Activated effector memory CD4-positive, alpha-beta T cell treated with anti-CD3 and anti-CD28 coated beads, Interleukin-2, amount 50 U/mL, for 16 hours (primary cell): ENCODE measurements at places on chromosomes 11 and 22.

- DNase-seq: no peak
These were observed 737 bp upstream of the TYR start for GRCh38 chr11:89176938-89177337.

GRCh38 chr11:17541330-17541885 is 2.8 kb downstream of the USH1C start:
- no peak for DNase-seq

DNA sequence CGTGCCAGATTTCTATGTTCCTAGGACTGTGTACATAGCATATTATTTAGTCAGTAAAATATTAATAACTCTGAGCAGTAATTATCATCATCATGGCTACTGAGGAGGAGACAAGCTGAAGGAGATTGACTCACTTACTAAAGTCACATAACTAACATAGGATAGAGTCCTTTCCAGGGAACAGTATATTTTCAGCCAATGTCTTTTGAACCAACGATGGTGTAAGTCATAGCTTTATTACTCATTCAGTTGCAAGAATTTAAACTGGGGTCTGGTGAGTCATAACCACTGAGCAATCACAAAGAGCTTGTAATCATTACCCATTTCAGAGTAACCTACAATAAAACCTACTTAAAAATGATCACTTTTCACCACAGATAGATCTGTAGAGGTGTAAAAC is 1564.8 kb upstream of the TENM4 start:
- no peak for DNase-seq

DNA sequence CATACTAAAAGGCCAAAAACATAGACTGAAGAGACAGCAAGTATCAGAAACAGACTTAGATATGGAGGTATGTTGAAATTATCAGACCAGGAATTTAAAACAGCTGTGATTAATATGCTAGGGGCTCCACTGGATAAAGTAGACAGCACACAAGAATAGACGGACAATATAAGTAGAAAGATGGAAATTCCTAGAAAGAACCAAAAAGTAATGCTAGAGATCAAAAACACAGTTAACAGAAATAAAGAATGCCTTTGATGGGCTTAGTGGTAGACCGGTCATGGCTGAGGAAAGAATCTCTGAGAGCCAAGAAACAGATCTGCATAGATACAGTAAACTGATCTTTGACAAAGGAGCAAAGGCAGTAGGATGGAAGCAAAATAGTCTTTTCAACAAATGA is 250.2 kb downstream of the SWAP70 start:
- DNase-seq: no peak

DNA sequence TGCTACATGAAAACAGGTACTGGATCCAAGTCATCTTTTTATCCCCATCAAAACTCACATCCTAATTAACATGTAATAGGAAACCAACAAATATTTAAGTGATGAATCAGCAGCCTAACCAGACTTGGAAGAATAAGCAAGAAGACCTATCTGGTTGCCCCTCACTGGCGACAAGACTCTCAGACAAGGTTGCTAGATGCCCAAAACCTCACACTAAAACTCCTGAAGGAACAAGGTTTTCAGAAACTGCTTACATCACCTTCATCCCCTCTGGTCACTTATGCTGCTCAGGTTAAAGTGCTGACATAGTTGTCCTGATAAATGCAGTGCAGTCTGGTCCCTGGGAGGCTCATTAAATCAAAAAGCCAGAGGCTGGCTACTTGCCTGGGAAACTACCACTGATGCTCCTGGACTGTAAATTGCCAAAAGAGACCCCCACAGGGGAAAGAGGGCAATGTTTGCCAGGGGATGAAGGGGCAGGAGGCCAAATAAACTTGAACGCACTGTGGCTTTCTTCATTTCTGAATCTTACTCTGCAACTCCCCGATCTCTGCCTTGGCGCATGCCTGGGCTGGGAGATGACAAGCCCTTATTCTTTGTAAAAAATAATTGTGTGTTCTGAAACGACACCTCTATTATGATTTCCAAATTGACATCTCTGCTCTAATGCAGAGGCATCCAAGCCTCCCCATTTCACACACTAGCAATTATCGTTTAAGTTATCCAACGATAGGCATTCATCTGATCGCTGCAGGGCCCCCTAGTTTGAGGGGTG is 72.7 kb downstream of the AMBRA1 start:
- DNase-seq: no peak

DNA sequence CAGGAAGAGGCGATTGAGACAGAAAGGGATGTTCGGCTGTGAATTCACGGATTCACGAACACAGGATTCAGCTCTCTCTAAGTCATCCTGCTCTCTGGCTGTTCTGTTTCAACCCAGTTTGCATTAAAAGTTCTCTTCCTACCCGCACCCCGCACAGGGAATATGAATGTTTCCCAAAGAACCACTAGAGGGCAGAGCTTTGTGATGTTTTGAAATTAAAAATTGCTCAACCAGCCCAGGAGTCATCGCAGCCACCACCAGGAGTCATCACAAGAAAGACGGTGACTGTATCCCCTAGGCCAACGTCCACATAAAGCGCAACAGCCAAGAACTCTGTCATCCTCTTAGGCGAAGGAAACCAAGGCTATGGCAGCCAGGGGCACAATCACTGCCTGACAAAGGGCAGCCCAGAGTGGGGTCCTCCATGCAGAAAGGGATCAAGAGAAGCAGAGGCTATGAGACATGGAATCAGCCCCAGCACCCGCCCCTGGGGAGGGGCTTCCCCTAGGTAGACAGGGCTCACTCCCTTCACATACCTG is 122.4 kb downstream of the WT1 start:
- peak; percentile 64 for DNase-seq

DNA sequence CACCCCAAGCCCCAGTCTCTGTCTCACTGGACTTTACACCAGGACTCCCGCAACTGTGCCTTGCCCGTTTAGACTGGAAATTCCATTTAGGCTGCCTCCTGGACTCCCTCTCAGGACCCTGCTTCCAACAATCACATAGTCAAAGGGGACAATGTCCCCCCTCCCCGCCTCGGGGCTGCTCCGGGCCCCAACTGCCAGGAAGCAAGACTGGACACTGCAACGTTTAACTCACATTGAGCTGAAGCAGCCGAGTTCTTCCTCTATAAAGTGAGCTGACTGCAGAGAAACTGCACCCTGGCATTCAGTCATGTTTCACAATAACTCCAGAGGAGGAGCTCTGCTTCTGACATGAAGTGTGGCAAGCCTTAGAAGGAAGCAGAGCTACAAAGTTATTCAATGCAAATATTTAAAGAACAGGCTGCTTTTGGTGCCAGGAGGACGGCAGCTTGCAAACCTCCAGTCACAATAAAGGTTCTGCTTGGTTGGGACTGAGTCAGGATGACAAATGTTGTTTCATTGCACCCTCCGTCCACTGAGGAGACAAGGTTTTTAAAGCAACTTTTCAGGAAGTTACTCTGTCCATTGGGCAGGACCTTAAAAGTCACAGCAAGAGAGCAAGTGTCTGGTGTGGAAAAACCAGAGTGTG is 19.9 kb downstream of the PACSIN2 start:
- DNase-seq: no peak

GRCh38 chr22:24822471-24822870 is 16.5 kb downstream of the SGSM1 start:
- DNase-seq: no peak

- no peak for DNase-seq
These were observed 65.9 kb upstream of the BIRC3 start for GRCh38 chr11:102251423-102251822.

- no peak for DNase-seq
These were observed 76.2 kb downstream of the ZBTB16 start for GRCh38 chr11:114135737-114136151.

DNA sequence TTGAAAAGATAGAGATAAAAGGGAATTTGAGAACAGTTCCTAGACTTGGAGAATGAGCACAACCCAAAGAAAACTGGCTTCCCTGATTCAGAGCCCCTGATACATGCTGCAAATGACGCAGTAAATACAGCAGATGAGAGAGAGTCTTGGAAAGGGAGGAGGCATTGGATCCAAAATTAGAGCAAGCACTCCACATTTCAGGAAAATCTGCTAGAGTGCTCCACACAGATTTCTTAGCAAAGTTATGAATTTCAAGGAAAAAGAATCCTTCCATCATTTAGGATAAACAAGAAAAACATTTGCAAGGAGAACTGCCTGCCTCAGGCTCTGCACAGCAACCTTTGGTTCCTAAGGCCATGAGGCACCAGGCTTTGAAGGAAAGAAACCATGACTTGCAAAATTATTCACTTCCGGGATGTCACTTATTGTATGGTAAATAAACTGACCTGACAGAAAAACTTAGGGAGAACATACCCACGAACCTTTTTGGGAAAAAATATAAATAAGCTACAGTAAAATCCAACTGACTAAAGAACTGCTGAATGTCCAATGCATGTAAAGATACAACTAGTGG is 89.8 kb upstream of the RTL6 start:
- no peak for DNase-seq

DNA sequence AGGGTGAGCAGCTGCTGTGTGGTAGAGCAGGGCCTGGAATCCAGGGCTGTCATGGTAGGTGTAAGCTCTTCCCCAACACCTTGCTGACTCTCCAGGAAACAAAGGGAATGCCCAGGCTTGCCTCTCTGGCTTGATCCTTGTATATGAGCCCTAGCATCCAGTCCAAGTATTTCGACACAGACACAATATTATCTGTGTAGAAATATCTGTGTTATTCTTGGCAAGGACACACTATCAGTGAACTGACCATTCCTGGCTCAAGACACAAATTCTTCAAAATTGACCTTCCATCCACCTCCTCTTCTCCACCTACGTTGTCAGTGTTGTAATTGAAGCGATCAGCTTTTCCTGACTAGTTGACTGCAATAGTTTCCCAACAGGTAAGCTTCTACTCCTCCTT is 312.0 kb upstream of the NARS2 start:
- no peak for DNase-seq

GRCh38 chr11:85281550-85281949 is 345.6 kb downstream of the DLG2 start:
- DNase-seq: no peak

- DNase-seq: no peak
These were observed 348.9 kb downstream of the CADM1 start for GRCh38 chr11:115155320-115155719.

GRCh38 chr22:26891429-26891828 is 234.0 kb downstream of the MIAT start:
- DNase-seq: no peak

DNA sequence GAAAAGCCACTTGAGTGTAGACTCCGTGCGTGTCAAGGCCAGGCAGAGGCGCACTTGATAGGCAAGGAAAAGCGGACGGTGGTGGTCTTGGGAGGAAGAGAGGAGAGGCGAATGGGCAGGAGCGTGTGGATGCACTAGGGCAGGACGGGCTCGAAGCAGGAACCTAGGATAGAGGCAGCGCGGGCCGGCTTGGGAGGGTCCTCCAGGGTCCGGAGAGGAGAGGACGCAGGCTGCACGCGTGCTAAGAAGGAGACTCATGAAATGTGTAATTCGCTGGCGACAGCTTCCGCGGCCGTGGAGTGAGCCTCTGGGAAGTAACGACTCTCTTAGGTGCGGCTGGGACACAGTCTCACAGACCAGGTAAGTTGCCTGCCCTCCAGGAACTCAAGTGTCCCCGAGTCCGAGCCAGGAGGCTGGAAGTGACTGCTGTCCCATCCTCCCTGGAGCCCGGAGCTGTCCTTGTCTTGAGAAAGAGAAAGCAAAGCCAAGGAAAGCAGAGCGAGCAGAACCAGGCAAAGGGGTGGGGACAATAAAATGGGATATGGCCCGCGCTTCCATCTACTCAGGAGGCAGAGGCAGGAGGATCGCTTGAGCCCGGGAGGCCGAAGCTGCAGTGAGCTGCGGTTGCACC is 874 bp upstream of the IL17RA start:
- DNase-seq: peak; percentile 62

- DNase-seq: no peak
These were observed 1506.5 kb downstream of the TBC1D22A start for GRCh38 chr22:48268771-48269552.

GRCh38 chr11:66912911-66913310 is 45.3 kb downstream of the PC start:
- no peak for DNase-seq

GRCh38 chr11:113286009-113286408 is 28.4 kb upstream of the TTC12 start:
- no peak for DNase-seq

- no peak for DNase-seq
These were observed 47.8 kb upstream of the OR4B1 start for GRCh38 chr11:48168815-48169214.

- no peak for DNase-seq
These were observed 90.5 kb upstream of the DBX1 start for GRCh38 chr11:20250644-20251247.

GRCh38 chr11:61833926-61834277 is 5.8 kb downstream of the FADS2 start:
- no peak for DNase-seq

DNA sequence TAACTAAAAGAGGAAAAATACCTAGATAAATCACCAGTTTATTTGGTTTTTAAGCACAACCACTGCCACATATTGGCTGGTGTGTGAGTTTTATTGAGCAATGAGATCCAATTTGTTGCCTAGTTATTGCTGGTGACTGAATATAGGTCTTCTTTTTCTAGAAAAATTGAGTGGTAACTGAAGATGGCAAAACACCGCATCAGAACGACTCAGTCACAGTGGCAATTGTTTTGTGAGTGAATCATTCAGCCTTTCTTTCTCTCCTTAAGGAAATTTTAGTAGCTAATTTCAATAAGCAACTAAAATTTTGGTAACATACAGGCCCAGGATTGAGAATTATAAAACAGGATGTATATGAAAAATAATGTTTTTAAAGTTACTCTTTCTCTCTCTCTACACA is 533.0 kb downstream of the KCNA4 start:
- DNase-seq: no peak

- peak; percentile 94 for DNase-seq
These were observed 26.7 kb downstream of the CD44 start for GRCh38 chr11:35165423-35166368.

GRCh38 chr11:68300076-68300830 is 12.1 kb upstream of the LRP5 start:
- DNase-seq: no peak

GRCh38 chr22:27641049-27641795 is 160.3 kb downstream of the MN1 start:
- peak; percentile 31 for DNase-seq

DNA sequence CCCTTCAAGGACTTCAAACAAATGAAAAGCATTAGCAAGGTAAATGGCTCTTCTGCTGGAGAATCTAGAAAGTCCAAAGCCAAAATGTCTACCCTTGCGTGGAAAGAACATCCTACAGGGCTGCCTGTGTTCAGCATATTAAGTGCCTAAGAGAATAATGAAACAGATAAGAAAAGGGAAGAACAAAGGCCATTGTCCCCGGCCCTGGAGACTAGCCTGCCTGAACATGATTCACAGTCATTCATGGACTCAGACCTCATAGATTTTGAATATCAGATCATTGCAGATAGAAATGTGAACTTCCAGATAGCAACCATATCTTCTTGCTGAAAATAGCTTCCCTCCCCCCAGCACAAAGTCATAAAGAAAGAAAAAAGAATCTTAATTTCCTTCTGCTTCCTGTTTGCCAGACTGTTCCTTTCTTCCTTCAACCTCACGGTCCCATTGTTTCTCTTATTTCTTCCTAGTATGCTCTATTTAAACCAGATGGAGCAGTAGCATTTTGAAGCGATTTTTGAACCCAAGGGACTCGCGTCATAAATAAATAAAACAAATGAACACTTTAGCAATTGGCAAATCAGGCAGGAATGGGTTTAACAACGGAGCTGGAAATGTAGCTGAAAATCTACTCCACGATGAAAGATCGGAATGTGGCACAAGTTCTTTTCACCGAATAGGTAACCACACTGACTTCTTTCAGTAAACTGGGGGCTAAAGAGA is 408.2 kb upstream of the CCDC90B start:
- DNase-seq: no peak
